Activated CD4-positive, alpha-beta T cell treated with anti-CD3 and anti-CD28 coated beads for 36 hours (primary cell): ENCODE measurements at places on chromosomes 1 and 21. TPM values are rescaled to one million over a fixed set of nuclear protein-coding genes. Genes with fewer than 3 reads are reported as not detected.

- no peak for DNase-seq
These were observed 164.7 kb upstream of the RGS18 start for GRCh38 chr1:191993549-191993948.

DNA sequence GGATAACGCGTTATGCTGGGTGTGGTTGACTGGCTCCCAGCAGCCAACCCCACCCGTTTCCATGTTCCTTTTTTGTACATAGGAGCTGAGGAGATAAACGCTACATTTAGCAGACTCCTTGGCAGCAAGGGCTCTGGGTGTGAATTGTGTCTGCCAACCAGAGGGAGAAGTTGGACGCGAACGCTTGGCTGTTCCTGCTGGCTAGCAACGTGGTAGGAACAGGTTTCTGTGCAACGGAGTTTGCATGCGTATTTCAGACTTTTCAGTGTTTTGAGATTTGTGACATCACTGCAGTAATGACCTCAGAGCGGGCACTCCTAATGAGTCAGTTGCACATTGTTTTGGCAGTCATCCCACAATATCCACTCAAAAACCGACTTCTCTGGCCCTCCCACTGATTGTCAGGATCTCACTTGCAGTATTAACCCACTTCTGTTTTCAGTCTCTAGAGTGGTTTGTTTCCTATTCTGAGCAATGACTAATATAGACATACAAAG is 98.7 kb upstream of the RGS1 start:
- DNase-seq, result peak; percentile 32

DNA sequence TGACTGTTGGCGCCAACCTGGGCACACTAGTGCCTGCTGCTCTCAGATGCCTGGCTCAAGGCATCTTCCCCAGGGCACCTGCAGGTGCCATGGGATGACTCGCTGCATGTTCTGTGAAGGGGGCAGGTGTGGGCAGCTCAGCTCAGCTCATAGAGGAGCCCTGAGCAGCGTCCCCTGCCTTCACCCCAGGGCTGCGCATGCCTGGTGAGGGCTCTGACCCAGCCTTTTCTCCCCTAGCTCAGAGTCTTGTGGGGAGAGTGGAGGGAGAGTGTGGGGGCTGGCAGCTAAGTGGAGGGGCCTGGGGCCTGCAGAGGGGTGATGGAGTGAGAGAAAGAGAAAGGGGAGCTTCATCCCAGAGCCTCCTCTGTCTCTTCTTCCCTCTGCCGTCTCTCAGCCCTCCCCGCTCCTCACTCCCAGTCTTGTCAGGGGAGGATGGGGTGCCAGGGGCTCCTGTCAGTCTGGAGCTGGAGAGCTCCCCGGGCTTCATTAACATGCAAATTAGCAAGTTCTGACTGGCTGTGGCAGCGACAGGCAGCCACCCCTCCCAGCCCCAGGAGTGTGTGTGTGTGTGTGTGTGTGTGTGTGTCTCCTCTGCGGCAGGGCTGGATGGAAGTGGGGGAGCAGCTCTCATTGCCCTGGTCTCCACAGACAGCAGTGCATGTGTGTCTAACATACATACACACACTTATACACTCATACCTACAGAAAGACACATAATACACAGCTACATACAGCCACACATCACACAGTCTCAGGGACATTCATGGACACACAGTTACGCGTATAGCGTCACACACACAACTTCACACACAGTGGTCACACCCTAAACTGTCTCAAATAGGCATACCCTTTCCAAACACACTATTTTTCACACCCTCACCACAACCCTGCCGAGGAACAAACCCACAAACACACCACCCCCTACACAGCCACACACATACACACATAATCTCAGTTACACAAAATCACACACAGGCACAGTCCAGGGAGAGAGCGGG is 34.0 kb downstream of the FOXO6 start:
- no peak for DNase-seq

DNA sequence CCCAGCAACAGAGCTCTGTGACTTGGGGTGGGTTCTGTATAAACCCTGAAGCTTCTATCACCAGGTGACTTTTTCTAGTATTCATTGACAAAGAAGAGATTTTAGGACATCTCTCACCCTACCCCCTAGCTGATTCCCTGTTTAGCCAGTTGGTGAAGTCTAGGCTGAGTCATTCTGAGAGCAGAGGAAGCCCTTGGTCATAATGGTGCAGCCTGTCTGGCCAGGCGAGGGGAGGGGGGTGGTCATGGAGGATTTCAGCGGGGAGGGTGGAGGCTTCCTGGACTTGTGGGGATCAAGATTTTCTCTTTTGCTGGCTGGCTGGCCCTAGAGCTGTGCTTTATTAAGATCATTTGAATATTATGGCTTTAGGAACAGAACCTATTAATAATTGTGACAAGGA is 262.6 kb downstream of the CAMTA1 start:
- DNase-seq, result no peak

DNA sequence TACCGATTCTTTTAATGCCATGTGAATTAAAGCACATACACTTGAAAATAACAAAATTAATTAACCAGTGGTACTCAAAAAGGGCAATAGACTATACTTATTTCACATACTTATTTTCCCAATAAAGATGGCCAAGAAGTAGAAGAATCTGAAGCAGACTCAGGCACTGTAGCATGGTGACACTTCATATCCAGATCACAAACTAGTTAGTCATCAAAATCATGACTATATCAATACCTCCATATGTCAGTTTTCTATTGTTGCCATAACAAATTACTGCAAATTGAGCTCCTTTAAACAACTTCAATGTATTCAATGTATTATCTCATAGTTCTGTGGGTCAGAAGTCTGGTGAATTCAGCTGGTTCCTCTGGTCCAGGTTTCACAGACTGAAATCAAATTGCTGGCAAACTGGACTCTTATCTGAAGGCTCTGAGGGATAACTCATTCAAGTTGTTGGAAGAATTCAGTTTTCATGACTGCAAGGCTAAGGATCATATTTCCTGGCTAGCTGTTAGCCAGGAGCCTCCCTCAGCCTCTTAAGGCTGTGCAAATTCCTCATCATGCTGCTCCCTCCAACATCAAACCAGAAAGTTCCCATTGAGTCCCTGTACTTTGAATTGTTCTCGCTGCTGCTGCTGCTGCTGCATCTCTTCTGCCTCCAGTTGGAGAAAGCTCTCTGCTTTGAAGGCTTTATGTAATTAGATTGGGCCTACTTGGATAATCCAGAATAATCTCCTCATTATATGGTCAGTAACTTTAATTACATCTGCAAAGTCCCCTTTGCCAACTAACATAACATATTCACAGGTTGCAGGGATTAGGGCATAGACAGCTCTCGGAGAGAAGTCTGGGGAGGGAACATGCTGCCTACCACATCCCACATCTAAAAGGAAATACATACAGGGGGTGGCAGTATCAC is 91.5 kb downstream of the MRPL39 start:
- DNase-seq, result no peak

DNA sequence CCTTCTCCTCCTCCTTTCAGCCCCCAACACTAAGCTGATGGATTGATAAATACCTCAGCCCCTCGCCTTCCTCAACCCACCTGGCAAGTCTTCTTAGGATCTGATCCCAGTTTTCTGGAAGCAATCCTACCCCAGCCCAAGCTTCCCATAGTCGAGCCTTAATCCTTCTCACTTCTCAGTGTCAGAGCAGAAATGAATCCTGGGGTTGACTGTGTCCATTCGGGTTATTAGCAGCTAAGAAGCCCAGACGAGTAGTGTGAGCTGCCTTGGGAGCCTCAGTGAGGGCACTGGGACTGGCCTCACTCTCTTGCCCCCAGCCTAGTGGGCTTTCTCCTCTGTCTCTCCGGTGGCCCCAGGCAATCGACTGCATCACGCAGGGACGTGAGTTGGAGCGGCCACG is 12.4 kb upstream of the PEAR1 start:
- DNase-seq, result no peak

DNA sequence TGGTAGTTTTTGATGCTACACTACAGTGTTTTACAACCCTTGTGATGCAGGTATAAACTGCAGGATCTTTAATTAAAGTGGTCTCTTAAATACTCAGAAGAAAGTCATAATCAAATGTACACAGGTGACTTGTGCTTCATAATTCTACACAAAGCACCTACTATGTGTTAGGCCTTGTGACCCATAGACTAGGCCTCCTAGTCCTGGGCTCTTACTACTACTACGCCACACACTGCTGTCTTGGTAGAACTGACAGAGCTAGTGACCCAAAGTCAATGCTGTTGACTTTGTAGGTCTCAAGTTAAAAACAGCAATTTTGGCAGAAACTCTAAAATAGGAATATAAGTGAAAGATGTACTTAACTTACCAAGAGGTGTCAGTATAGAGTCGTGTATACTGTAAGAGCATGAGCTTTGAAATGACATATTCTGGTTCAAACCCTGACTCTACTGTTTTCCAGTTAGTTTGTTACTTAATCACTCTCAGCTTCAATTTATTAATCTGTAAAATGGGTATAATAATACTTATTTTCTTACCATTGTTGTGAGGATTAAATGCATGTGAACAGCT is 48.6 kb upstream of the LMO4 start:
- no peak for DNase-seq

DNA sequence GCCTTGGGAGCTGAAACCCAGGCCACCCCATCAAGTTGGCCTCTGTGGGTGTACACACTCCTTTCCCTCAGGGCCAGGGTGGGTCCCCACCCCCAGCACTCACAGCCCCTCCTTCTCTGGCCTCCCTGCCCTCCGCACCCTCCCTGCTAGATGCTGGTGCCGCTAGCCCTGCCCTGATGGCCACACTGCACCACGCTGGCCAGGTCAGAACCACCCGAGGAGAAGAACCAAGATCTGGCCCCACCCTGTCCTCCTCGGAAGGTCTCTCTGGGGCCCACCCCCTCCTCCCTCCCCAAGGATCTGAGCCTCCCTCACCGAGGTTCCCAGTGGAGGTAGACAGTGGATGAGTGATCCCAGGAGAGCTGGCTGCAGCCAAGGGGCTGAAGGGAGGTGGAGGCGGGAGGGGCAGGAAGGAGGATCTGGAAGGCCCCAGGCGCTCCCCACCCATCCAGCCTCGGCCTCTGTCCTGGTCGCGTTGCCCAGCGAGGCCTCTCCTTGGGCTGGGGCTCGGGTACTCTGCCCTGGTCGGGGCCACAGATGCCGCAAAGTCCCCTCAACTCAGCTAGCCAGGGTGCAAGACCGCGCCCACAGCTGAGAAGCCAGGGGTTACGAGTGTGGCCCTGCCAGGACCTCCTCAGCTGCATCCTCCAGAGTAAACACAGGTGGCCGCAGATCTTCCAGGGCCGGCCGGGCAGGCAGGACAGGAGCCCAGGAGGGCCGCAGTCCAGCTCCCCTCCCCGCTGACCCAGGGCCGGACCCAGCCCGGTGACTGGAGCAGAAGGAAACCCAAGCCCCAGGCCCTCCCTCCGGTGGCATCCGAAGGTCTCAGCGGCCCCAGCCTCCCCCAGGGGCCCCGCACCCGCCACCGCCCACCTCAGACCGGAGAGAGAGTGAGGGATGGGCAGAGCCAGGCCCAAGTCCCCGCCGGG is 5.2 kb downstream of the B3GALT6 start:
- DNase-seq, result no peak

The SPATA45 gene
- not detected for total RNA-seq

DNA sequence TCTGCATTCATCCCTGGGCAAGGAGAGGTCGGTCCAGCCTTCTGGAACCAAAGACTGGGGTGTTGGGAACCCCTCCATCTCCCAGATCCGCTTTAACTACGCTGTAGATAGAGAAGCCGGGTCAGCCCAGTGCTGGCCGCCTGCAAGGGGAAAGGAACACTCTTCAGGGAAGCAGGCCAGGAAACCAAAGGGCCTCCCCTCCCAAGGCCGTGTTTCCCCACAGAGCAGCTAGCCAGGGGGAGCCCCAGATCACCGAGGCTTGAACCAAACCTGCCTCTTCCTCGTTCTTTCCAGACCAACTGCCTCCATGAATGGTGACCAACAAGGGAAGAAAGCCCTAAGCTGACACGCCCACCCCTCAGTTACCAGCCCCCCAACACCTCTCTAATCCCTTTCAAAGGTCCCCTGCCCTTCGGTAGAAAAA is 1.2 kb upstream of the CHD5 start:
- no peak for DNase-seq
